ENCODE measurements at places on chromosomes 4 and X. TPM values are rescaled to one million over a fixed set of nuclear protein-coding genes. Genes with fewer than 3 reads are reported as not detected.

GRCh38 chr4:17493619-17494018, 18.3 kb downstream of the QDPR start:
- no peak for DNase-seq

CXCL5 gene
- total RNA-seq = not detected

- no peak for DNase-seq
Measured at GRCh38 chrX:37580080-37580479, 8.6 kb downstream of the LANCL3 start.

DNA sequence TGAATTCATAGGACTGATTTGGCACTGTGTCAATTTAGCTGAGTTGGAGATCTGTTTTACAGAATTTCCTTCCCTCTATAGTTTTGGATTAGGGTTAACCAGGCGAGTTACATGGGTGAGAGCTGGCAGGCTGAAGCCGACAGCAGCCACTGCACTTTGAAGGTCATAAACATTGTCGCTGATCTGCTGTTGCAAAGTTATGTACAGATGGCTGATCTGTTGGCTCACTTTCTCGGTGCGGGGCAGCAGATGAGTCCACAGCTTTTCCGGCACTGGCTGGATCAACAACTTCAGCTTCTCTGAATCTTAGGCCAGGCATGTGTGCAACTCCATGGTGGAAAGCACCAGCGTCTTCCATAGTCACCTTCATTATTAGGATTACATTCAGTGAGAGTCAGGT, 173.7 kb downstream of the GPAT3 start:
- DNase-seq = no peak

APBB2 gene
- 72.5 TPM for total RNA-seq

SLC6A14 gene
- total RNA-seq = 0.05 TPM

DCLK2 gene
- total RNA-seq = 2.7 TPM

DNA sequence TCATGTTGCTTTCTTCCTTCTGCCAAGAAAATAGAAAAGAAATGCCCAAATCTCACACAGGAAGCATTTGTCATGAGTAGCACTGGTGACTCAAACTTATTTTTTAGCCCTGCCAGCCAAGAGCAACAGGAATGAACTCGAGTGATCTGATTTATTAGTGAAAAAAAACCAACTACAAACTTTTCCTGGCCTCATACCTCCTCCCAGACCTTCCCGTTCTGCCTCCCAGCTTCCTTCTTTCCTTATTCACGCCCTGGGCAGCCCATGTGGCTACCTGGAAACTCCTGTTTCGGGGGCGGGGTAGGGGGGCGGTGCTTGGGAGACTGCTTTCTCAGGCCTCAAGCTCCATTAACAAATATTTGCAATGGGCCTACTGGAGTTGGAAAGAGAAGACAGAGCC, 178.5 kb downstream of the NHS start:
- no peak for DNase-seq

KCND1 gene
- total RNA-seq = 5.5 TPM

- no peak for DNase-seq
Measured at GRCh38 chrX:65582450-65583082, 48.0 kb upstream of the LAS1L start.

LYAR gene
- total RNA-seq = 53.0 TPM

- no peak for DNase-seq
Measured at GRCh38 chr4:1061056-1061700, 49.8 kb downstream of the FGFRL1 start.

GRCh38 chrX:44392767-44393166, 49.3 kb upstream of the EFHC2 start:
- no peak for DNase-seq

SLC10A6 gene
- not detected for total RNA-seq

GRCh38 chrX:97189668-97190067, 306.0 kb downstream of the RPA4 start:
- no peak for DNase-seq

DNA sequence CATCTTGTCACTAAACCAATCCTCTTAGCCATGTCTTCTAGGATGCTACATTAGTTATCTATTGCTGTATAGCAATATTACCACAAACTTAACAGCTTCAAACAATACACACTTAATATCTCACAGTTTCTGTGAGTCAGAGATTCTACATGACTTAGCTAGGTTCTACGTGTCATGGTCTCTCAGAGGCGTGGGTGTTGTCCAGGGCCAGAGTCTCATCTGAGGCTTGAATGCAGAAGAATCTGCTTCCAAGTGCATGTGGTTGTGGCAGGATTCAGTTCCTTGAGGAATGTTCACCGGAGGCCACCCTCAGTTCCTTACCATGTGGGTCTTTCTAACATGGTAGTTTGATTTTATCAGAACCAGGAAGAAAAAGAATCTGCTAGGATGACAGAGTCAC, 26.4 kb downstream of the PPP1R2C start:
- no peak for DNase-seq

DNA sequence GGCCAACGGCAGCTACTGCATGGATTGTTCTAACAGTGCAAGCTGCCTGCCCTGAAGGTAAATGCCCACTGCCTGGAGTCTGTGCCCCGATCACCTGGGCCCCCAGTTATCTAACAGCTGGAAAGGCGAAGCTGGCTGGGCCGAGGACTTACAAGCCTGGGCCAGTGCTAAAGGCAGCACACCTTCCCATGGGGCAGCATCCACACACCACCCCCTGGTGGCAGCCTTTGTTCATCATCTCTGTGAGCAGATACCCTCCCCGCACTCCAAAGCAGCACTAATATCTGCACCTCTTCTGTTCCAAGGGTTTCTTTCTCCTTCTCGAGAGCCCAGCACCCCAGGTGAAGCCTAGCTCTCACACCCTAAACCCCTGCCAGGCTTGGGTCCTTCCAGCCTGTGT, 7.6 kb downstream of the SLC2A9 start:
- DNase-seq = peak; percentile 18

DNA sequence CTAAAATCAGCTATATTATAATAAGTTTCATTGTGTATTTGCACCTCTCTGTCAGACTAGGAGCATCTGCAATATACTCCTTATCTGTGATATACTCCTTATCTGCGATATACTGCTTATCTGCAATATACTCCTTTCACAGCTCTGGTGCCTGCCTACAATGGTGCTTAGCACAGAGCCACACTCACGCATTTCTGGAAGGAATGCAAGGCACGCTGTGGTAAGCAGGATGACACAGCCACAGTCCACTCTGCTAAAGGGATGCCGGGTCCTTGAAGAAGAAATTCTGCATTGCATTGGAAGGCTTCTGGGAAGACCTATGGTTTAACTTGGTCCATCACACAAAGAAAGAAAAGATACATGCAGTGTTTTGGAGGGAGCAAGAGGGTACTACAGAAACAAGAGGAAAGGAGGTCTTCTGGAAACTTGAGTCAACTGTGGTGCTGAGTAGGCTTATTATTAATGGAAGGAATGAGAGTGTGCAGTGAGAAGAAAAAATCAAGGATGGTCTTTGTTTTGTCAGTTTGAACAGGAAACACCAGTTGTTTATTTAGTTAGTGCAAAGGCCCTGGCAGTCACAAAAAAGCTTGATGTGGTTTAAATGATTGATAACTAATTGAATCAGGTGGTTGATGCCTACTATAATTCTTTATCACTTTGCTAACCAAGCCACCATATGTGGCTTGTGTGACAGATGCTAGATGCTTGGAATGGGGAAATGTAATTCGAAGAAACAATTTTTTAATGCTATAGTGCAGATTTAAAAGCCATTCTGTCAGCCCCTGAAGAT, 342.3 kb downstream of the GRXCR1 start:
- no peak for DNase-seq

GRCh38 chrX:39430551-39430950, 629.3 kb downstream of the MID1IP1 start:
- DNase-seq = no peak

ANKRD37 gene
- total RNA-seq = 29.9 TPM

DNA sequence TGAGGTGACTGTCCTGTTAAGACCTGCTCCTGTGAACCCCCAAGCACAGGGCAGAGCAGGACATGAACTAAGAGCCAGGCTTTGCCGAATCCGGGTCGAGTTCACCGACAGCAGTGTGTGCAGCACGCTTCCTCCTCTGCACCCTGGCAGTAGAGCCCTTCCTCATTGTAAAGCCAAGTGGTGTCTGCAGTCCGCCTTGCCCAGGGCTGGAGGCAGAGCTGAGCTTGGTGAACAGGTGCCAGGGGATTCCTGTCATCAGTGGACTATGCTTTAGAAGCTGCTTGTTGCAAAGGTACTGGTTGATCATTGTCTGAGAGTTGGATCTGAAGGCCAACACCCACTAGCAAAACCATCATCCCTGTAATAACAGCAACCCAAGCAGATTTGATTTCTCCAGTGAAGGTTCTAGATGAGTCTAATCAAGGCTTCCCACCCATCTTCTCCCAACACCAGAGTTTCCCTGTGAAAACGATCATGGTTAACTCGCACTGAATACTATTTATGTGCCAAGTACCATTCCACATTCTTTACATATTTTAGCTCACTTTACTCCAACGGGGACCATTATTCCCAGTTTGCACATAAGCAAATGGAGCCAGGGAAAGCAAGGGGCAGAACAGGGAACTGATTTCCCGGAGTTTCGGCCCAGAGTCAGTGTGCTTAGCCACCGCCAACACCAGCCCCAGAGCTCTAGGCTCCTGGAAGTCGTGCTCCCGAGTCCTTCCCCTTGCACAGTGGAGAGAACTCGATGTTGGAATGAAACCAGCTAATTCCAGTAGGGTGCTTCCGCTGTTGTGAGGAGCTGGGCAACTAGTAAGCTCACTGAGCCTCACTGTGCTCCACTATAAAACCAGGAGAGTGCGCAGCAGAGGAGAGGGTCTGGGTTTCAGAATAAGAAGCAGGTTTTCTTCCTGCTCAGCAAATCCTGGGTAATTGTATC, 1.4 kb upstream of the SLC34A2 start:
- DNase-seq = no peak

- DNase-seq = no peak
Measured at GRCh38 chrX:120468071-120468470, 1.0 kb downstream of the LAMP2 start.

GRCh38 chr4:165410214-165410613, 31.4 kb downstream of the CPE start:
- no peak for DNase-seq

PYURF gene
- 50.9 TPM for total RNA-seq

- DNase-seq = no peak
Measured at GRCh38 chrX:149641432-149641831, 9.8 kb upstream of the TMEM185A start.

DNA sequence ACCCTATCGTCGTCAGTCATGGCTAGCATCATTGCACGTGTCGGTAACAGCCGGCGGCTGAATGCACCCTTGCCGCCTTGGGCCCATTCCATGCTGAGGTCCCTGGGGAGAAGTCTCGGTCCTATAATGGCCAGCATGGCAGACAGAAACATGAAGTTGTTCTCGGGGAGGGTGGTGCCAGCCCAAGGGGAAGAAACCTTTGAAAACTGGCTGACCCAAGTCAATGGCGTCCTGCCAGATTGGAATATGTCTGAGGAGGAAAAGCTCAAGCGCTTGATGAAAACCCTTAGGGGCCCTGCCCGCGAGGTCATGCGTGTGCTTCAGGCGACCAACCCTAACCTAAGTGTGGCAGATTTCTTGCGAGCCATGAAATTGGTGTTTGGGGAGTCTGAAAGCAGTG, 1.6 kb downstream of the ZCCHC12 start:
- DNase-seq = no peak

DNA sequence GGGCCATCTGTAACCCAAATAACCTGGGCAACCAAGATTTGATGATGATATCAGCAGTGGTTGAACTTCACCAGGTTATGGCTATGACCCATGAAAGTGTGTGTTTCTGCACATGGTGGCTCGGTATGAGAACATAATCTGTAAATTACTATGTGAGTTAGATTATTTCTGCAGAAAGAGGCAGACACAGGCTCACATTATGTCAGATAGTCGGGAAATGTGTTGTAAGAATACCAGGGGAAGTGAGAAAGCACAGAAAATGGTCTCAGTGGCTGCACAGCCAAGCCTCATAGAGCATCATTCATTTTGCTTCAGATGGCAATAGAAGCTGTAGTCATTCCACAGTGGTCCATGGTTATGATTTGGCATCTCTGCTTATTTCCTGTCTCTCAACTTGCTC, 63.0 kb upstream of the RBPJ start:
- no peak for DNase-seq

PNCK gene
- 0.84 TPM for total RNA-seq

NEXMIF gene
- total RNA-seq = not detected

GRCh38 chr4:34258176-34258575, 1986.1 kb downstream of the ARAP2 start:
- no peak for DNase-seq

DNA sequence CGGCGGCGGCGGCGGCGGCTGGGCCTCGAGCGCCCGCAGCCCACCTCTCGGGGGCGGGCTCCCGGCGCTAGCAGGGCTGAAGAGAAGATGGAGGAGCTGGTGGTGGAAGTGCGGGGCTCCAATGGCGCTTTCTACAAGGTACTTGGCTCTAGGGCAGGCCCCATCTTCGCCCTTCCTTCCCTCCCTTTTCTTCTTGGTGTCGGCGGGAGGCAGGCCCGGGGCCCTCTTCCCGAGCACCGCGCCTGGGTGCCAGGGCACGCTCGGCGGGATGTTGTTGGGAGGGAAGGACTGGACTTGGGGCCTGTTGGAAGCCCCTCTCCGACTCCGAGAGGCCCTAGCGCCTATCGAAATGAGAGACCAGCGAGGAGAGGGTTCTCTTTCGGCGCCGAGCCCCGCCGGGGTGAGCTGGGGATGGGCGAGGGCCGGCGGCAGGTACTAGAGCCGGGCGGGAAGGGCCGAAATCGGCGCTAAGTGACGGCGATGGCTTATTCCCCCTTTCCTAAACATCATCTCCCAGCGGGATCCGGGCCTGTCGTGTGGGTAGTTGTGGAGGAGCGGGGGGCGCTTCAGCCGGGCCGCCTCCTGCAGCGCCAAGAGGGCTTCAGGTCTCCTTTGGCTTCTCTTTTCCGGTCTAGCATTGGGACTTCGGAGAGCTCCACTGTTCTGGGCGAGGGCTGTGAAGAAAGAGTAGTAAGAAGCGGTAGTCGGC, 528 bp downstream of the FMR1 start:
- no peak for DNase-seq

GRCh38 chrX:30659421-30659820, 6.2 kb downstream of the GK start:
- no peak for DNase-seq

NPNT gene
- 15.8 TPM for total RNA-seq

- DNase-seq = no peak
Measured at GRCh38 chr4:33696586-33696985, 2547.7 kb downstream of the ARAP2 start.

- DNase-seq = no peak
Measured at GRCh38 chrX:10833299-10834169, 213.1 kb upstream of the MID1 start.
